Breast epithelium (tissue), 4 donors: ENCODE measurements at places on chromosomes 3 and 15. TPM values are rescaled to one million over a fixed set of nuclear protein-coding genes. Genes with fewer than 3 reads are reported as not detected.

The STRIT1 gene
- 0.32 TPM for total RNA-seq

The ADCY5 gene
- total RNA-seq: 10.1 TPM

The GRK7 gene
- 0.15 TPM for total RNA-seq

The IL17RB gene
- 0.64 TPM for total RNA-seq

The DNAJC17 gene
- 18.4 TPM for total RNA-seq

The CSTA gene
- 9.1 TPM for total RNA-seq

The RAB6B gene
- 3.4 TPM for total RNA-seq

GRCh38 chr3:45590822-45591546 is 3.6 kb upstream of the LIMD1 start:
- DNase-seq: no peak

DNA sequence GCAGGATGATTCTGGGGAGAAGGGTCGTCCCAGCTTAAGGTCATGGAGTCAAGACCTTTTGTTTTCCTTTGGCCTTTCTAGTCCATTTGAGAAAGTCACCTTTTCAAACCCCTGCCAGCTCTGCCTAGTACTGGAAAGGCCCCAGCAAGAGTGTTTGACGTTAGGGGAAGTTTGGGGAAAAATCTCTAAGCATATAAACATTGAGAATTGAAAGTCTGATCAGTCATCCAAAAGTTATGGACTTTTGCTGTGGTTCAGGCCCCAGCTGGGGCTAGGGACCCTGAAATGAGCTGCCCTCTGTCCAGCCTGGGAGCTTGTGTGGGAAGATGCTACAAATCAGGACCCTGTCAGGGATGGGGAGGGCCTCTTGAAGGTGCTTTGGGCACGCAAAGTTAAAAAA is 21.6 kb downstream of the SLC6A6 start:
- DNase-seq: no peak

GRCh38 chr3:162141272-162141791 is 644.7 kb downstream of the OTOL1 start:
- DNase-seq: no peak

- DNase-seq: no peak
These were observed 754 bp downstream of the B3GNT5 start for GRCh38 chr3:183253528-183254486.

DNA sequence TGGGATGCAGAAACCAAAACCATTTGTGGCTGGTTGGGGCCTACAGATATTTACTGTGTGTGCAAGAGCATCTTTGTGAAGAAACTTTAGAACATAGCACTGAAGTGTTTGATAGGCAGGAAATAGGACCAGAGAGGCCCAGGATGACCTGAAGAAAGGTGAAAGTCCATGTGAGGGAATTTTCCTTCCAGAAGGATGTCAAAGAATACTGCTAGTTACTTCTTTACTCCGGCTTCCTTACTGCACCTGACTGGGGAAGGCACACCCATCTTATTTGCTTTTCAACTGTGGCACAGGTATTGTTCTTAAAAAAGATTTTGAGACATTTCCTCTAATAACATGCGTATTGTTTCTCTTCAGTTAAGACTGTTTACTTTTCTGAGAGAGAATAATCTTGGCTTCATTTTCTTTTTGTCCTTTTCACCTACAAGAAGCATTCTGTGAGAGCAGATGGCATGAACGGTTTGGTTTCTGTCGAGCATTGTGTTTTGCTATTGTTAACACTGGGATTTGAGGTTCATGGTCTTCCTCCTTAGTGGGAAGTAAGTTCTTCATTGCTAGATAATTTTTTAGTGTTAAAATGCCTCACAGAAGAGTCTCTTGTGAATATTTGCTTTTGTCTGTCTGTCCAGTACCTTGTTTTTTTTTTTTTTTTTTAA is 71.5 kb downstream of the SLCO3A1 start:
- no peak for DNase-seq

DNA sequence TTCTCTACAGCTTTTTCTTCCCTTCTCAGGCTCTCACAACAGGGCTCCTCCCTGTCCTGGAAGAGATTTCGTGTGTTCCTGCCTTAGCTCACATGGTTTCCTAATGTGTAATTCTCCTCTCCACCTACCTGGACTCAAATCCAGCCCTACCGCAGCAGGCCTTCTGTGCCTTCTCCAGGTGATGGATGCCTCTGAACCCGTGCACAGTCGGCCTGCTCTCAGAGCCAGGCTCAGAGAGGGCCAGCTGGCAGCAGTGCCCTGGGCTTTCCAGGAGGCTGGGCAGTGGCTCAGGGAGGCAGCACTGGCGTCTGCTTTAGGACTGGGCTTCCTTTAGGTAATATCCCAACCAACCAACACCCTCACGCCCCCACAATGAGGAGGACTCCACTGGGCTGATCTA is 123.2 kb upstream of the TMC3 start:
- no peak for DNase-seq

DNA sequence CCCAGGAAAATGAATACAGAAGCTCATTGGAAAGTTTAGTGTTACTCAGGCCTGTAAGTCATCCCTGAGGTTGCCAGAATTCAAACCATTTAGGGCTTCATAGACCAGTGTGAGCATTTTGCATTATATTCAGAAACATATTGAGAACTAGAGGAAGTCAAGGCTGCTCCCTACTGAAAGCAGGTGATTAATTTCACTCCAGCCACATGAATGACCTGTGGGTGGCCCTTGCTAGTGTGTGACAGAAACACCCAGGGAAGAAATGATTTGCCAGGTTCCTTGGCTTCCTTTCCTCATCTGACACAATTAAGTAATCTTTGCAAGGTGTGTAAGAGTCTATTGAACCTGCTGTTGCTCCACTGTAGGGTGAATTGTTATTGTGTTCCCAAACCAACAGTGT is 61.8 kb downstream of the GAP43 start:
- DNase-seq: no peak

DNA sequence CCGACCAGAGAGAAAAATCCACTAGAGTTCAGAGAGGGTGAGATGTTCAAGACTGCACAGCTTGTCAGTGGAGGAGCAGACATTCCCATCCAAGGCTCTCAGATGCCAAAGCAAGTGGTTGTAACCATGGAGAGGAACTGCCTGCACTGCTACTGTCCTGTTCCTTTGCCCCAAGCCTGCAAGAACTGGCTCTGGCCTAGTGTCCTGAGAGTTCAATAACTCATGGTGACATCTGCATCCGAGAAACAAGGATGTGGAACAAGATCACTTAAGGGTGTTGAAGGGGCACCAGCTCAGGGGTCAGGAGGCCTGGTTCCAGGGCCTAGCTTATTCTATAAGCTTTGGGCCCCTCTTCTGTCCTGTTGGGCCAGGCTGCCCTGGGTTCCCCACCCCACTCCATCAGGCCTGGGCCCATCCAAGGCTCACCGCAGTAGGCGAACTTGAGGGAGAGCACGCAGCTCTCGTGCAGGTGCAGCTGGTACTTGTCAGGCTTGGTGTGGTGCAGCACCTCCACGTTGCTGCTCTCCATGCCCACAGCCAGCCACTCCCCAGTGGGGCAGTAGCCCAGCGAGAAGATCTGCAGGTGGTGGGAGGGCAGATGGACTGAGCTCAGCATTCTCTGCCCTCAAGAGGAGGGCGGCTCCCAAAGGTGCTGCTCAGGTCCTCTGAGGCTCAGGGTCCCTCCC is 45.6 kb downstream of the TLE3 start:
- no peak for DNase-seq

- no peak for DNase-seq
These were observed 74.3 kb downstream of the DCUN1D1 start for GRCh38 chr3:182906036-182906435.

DNA sequence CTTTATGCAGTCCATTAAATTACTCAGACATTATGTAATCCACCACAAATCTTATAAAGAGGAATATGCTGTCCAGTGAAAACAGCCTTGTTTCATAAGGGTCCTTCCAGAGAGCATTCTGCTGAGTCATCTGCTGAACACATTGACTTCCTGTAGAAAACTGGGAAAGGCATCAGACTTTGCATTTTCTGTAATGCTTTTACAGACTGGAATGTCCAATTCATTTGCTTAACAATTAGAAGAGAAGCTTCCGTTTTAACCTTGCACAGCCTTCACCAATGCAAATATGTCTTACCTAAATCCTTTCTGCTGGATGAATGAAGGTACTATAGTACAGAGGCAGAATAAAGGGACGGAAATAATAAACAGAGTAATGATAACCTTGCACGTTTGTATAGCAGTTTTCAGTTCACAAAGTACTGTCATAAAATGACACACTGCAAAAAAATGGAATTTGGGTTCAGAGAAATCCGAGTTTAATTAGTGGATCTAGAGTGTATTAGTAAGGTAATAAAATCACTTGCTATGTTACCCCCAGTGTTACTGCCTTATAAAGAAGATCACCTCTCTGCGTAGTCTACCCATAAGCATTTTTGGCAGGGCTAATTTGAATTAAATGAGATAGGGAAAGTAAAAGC is 301.5 kb downstream of the PYDC2 start:
- DNase-seq: no peak

- no peak for DNase-seq
These were observed 28.4 kb upstream of the SMAD6 start for GRCh38 chr15:66673410-66674322.

DNA sequence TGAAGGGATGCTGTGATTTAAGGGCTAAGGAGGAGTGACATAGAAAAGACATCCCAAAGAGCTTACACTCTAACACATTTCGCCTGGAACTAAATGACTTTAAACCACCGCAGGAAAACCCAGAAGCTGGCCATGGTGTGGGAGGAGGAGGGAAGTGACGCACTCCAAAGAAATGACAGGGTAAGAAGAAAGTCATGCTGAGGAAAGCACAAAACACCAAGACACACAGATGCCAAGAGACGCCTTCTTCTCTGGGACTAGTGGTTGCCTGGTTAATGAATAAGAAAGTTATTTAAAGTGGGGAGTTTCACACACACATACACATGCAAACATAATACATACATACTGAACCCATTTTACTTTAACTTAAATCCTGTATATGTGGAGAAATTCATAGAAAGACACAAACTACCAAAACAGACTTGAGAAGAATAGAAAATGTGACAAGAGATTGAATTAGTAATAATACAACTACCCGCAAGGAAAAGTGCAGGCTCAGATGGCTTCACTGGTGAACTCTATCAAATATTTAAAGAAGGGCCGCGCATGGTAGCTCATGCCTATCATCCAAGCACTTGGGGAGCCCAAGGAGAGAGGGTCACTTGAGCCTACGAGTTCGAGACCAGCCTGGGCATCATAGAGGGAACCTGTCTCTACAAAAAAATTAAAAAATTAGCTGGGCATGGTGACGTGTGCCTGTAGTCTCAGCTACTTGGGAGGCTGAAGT is 125.5 kb downstream of the NSMCE3 start:
- no peak for DNase-seq

DNA sequence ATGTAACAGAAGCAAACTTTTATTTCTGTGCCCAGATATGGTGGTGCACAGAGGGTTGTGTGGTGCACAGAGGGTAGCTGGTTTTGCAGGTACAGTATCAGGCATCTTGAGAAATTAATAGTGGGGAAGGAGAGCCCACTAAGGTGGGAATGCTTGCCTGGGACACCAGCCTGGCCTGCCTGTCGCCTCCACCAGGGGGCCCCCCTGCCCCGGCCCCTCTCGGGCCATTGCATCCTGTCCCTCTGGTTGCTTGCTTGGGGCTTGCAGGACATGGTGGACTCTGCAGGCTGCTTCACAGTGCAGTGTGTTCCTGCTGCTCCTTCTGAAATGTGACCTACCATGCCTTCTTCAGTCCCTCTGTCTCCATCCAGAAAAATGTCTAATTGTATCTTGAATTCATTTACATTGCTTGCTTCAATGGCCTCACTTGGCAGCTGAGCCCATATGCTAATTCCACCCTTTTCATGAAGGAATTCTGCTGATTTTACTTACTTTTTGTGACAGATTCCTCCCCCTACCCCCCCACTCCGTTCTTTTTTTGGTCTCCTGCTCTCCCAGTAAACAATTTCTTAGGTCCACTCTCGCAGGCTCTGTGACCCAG is 73.6 kb downstream of the EEFSEC start:
- no peak for DNase-seq

- no peak for DNase-seq
These were observed 466.7 kb downstream of the SHQ1 start for GRCh38 chr3:72381584-72381983.

DNA sequence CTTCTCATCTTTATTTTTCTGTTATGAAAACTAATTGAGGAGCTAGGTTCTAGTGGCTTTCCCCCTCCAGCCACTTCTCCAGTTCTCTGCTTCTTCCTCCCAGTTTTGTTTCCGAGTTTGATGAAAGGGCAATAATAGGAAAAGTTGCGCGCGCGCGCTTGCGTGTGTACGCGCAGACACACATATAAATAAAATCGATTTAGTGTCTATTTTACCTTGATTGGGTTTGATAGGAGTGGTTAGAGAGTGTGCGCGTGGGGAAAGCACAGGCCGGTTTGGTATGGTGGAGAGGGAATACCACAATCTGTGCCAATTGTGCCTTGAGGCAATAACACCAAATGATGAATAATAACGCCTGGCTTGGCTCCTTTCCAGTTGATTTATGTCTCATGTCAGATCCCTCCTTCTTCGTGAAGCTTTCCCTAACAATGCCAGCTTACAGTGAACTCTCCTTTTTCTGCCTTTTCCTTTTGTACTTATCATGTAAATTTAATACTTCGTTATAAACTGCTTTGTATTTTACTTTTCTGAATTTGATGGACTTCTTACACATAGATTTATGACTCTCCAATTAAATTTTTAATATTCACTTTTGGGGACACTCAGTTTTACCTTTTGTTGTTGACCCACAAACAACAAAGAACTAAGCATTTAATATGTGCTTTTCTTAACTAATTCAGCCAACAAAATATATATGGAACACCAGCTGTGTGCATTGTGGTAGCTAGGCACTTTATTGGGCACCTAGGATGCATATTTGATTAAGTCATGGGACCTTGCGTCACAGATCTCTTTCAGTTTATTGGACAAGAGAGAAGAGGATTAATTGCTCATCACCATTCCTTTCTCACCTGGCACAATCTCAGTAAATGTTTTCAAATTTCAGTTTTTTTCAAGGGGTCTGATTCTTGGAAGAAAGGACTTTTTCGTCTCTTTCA is 1.7 kb downstream of the TIPARP start:
- no peak for DNase-seq

- peak; percentile 55 for DNase-seq
These were observed 58.5 kb downstream of the CMSS1 start for GRCh38 chr3:99875929-99876841.

DNA sequence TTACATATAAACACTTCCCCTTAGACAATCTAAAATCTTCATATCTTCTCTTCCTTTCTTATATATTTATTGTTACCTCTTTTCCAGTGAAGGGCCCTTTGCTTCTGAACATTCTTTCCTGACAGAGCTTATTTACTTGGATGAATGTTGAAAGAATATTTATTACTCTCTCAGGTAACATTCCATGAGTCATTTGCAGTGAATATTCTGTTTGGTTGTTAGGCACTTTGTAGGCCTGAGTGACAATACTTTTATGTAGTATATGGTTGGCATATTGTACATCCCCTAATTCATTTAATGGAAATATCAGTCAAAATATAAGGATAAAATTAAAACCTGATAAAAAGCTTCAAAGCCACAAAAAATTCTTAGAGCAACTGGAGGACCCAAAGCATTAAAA is 260.9 kb upstream of the KCNMB2 start:
- no peak for DNase-seq

GRCh38 chr15:42338500-42338899 is 20.8 kb upstream of the CAPN3 start:
- no peak for DNase-seq

- no peak for DNase-seq
These were observed 142.3 kb upstream of the WNT5A start for GRCh38 chr3:55629432-55629831.
